Brain microvascular endothelial cell (primary cell): ENCODE measurements at places on chromosomes 12 and 14.

- DNase-seq = no peak
Observed at GRCh38 chr12:104276273-104277131, 27.0 kb upstream of the EID3 start.

DNA sequence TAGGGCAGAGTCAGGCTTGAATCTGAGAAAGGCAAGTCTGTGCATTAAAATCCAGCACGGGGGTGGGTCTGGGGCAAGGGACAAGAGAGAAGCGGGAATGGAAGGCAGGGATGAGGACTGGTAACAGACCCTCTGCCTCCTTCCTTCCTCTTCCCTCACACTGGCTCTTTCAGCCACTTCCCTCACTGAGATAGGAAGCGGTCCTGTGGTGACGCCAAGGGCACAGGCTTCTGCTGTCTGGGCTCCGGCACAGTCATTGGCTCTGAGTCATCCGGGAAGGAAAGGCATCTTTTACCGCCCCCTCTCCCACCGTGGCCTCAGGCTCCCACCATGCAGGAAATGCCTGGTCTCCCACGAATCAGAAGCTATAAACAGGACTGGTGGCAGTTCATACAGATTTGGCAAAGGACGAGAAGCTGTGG, 70.2 kb downstream of the ETV6 start:
- DNase-seq = peak; percentile 98

GRCh38 chr12:109797905-109798669, 35.1 kb downstream of the TRPV4 start:
- DNase-seq = no peak

GRCh38 chr12:46360908-46361666, 11.5 kb downstream of the SLC38A2 start:
- no peak for DNase-seq

DNA sequence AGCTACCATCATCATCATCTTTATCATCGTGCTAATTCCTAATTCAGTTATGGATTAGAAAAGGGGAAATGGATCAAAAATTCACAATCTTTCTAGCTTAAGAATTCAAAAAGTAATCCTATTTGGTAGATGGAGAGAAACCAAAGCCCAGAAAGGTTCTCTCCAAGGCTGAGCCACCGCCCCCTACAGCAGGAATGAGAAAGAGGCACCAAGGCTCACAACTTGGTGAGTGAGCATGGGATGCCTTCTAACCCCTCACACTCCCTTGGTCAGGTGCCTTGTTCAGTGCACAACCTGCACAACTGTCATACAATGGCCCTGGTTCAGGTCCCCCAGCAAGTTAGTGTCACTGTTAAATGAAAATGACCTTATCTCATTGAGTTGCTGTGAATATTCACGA, 171.5 kb downstream of the ANO2 start:
- no peak for DNase-seq

DNA sequence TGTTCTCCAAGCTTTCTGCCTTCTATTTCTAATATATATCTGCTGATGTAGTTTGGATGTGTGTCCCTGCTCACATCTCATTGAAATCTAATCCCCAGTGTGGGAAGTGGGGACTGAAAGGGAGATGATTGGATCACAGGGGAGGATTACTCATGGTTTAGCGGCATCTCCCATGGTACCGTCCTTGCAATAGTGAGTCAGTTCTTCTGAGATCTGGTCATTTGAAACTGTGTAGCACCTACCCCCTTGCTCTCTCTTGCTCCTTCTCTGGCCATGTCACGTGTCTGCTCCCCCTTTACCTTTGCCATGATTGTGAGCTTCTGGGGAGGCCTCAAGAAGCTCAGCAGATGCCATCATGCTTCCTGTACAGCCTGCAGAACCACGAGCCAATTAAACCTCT, 26.2 kb upstream of the ALX1 start:
- DNase-seq = peak; percentile 24

GRCh38 chr12:113929312-113929989, 36.7 kb downstream of the RBM19 start:
- DNase-seq = no peak

- no peak for DNase-seq
Observed at GRCh38 chr14:102923201-102923924, 900 bp downstream of the AMN start.

DNA sequence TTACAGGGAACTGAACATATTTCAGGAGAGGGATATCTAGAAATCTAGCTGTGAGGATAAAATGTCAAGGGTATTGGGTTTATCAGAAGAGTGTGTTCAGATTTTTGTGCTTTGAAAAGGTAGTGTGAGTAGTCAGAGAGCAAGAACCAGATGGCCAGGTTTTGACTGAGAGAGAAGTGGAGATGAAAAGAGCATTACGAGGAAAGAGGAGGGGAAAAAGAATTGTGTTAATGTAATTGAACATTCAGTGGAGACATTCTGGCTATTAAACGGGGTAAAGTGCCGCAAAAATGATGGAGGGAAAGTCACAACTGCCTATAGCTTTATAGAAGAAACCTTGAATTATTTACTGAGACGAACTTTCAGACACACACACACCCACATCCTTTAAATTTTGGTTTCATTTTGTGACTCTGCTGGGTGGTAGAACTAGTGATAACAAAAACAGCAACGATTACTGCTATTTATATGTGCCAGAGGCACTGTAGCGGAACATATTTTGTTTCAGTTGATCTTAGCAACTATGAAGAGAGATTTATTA, 213.6 kb downstream of the ERC1 start:
- DNase-seq = peak; percentile 23

DNA sequence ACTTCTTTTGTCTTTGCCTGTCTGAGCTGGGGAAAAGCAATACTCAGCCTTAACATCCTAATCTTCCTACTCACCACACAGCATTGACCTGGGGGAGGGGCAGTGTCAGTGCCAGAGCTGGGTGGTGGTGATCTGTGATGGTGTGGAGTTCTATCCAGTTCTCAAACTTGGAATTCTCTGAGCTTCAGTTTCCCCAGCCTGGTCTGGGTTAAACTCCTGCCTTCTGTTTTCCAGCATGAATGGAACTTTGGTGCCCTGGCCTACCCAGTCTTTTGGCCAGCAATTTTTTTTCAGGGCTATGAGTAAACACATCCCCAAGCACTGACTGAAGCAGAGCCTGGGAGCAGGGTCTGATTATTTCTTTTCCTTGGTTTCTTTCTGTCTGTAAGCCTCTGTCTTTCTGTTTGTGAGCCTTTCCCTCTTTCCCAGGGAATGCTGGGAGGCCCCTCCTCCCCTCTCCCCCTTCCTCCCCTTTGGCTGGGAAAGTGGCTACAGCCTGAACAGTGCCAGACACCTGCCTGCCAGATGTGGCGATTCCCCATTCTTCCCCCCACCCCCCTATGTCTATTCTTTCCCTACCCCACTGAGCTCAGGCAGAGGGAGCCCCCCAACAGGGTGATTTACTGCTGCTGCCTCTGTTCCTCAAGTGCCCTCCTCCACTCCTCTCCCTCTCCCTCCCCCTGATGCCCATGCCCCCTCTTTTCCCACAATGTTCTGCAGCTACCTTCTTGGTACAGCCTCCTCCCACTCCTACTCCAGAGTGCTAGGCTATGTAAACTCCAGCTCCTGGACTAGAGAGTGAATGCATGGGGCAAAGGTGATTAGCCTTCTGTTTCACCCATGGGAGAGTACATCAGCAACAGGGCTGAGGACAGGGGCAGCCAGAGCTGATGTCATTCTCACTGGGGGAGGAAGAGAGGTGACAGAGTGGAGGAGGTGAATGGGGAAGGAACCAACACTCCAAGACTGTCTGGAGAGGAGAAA, 11.1 kb downstream of the GPR84 start:
- DNase-seq = no peak

- peak; percentile 27 for DNase-seq
Observed at GRCh38 chr14:64082837-64083236, 211.3 kb downstream of the ESR2 start.

DNA sequence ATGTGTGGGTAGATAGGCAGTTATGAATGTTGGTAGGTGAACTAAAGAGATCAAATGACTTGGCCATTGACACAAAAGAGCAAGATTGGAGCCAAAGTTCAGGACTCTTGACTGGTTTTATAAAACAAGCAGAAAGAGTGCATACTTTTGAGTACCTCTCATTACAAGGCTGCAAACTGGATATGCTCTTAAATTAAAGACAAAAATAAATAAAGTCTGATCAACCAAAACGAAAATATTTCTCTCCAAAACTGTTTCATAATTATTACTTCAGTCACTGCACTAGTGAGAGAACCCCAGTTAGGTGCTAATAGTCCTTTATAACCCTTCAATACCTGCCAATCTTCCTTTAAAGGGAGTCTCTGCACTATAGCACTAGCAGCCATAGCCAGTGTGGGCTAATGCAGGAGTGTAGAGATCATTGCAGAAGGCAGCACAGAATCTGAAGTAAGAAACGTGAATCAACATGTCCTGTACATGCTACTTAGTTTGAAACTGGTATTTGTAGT, 147.1 kb downstream of the FOXA1 start:
- DNase-seq = no peak

DNA sequence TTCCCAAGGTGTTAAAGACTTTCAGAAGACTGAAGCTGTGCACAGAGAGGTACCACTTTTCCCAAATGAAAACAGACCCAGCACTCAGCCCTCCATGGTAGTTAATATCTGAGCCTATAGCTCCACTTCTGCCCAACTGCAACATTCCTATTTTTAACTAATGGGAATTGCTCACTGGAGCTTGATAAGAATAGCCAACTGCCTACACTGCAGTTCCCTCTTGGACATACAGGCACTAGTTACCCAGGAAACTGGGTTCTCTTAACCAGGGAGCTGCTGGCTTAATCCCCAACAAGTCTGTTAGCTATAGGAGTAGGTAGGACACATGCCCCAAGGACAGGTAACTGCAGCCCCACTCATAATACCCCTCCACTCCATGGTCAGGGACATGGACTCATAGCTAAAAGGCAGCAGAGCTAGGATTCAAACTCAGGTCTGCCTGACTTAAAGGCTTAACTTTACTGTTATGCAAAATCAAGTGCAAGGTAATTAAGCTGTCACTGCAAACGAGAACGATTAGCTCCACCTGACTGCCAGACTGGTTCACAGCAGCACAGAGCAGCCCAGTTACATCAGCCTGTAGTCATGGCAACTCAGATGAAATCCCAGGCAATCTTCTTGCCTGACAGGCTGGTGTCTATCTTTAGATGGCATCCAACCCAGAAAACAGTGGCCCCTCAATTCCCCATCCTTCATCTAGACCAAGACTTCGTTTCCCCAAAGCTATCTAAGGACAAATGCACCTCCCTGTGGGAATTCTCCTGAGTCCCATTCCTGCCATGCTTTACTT, 77.1 kb upstream of the ACTN1 start:
- DNase-seq = peak; percentile 59

DNA sequence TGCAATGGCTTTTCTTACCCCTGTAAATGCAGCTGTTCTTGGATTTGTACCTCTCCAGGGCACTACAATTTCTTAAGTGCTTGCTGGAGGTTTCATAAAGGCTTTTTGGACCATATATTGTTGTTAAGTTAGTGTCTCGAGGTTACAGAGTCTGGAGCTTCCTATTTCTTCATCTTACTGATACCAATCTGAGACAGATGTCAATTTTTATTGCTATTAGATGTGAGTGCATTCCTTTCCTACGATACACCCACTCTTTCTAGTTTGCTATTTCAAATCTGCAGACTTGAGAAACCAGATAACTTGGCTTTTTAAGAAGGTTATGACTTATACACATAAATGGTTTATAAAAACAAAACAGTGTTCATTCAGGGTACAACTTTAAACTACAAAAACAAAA, 2.1 kb downstream of the NOXRED1 start:
- no peak for DNase-seq

DNA sequence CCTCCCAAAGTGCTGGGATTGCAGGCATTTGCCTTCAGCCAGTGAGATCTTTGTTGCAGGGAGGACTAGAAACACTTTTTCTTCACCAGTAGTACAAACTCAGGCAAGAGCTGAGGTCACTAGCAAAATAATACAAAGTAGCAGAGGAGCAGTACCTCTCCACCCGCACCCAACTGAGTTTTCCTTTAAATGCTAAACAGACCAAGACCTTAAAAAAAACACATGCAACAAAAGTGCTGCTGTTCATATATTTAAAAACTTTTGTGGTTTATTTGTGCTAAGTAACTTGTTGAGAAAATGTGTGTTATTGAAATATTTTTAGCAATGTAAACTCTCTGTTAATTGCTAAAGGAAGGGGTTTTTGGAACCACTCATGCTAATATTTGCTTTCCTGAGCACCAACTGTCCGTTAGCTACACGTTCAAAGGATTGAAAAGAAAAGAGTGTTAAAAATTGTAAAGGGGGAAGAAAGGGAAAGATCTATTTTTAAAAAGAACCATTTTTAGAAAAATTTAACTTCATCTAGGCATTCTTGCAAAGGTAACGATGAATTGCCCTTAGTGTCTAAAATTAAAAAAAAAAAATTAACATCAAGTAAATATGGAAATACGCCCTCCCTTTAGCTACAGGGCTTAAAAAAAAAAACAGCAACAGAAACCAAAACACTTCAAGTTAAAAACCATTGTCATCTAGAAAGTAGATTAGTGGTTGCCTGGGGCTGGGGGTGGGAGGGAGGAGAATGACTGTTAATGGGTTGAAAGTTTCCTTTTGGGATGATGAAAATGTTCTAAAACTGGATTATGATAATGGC, 114.0 kb upstream of the KRAS start:
- no peak for DNase-seq

DNA sequence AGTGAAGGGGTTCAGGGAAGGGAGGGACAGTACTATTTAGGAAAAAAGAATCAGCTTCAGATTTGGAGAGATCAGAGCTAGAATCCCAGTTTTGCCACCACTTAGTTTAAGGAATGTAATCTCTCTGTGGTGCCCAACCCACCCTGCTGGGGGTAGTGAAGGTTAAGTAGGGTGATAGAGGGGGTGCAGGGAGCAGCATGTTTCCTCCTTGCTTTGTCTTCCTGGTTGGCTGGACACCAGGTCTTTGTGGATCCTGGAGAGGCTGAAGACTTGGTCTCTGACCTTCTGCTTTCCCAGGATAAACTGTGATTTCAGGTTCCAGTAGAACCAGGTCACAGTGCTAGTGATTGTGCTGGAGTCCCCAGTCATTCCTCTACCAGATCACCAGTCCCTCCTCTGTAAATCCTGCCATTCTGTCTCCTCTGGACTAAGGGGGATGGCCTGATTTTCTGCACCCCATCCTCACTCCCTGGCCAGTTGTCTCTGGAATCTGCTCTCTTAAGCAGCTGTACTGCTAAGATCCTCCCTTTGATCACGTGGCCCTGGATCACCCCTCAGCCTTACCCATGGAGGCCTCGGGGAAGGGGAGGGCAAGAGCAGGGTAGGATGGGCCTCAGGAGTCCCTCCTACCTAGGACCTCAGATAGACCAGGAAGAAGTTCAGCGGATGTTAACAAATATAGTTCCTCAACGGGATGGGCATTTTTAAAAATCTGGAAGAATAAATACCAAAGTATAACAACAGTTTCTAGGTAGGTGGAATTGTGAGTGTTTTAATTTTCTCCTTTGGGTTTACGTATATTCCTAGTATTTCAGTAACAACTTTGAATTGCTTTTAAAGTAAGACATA, 3.1 kb downstream of the MAP3K12 start:
- peak; percentile 34 for DNase-seq

GRCh38 chr12:15527201-15528080, 205.1 kb downstream of the PTPRO start:
- no peak for DNase-seq

DNA sequence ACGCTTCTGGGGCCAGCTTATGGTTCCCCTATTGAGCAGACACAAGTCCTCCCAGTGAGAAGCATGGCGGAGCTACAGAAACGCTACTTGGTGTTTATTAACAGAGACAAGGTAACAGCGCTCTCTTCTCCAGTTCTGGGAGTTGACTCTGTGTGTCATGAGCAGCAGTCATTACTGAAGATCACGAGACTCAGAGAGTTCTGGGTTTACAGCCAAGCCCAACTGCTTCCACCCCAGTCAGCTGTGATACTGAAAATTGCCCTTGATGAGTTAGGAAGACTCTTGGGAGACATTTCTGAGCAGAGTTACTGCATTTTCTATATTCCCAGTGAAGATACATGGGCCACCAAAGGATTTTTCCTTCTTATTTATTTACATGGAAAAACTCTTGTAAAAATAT, 48.6 kb downstream of the CFAP251 start:
- no peak for DNase-seq
